ENCODE measurements at places on chromosomes 16 and 17. TPM values are rescaled to one million over a fixed set of nuclear protein-coding genes. Genes with fewer than 3 reads are reported as not detected.
A peak's percentile ranks its signal among the peaks of the same experiment; 100 is the strongest.

The CCDC200 gene
- polyA plus RNA-seq, result 6.1 TPM

The ACSM5 gene
- 0.16 TPM for polyA plus RNA-seq

The KRT15 gene
- polyA plus RNA-seq, result not detected

- DNase-seq, result no peak
- no peak overlapping the region for H3K4me3 ChIP-seq
- H3K36me3 ChIP-seq, result no peaks in the 10 kb centered on the region
Measured at GRCh38 chr17:77436481-77436880, 295.7 kb downstream of the SEC14L1 start.

DNA sequence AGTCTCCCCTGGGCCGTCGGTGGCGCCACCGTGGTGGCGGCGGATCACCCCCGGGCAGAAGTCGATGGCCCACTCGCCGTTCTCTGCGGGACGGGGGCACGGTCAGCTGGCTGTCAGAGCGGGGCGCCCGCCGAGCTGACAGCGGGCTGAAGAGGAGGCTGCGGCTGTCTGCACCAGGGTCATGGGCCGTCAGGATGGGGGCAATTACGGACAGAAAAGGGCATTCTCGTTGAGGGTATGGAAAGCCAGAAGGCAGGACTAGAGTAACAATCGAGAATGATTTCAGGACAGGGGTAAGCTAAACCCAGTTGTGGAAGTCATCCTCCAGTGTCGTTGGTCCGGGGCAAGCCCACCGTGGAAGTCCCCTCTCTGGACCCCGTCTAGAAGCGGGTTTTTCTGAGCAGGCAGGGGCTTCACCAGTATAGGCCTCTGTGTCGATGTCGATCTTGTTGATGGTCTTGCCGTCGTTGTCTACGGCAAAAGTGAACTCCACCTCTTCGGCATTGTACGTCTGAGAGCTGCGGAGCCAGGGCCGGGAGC, 1.7 kb downstream of the CHRNE start:
- DNase-seq, result no peak
- H3K4me1 ChIP-seq, result peaks cover 5% of the 10 kb centered on the region
- no peak overlapping the region for H3K27ac ChIP-seq
- H3K4me3 ChIP-seq, result no peak overlapping the region
- H3K27me3 ChIP-seq, result no peaks in the 10 kb centered on the region

DNA sequence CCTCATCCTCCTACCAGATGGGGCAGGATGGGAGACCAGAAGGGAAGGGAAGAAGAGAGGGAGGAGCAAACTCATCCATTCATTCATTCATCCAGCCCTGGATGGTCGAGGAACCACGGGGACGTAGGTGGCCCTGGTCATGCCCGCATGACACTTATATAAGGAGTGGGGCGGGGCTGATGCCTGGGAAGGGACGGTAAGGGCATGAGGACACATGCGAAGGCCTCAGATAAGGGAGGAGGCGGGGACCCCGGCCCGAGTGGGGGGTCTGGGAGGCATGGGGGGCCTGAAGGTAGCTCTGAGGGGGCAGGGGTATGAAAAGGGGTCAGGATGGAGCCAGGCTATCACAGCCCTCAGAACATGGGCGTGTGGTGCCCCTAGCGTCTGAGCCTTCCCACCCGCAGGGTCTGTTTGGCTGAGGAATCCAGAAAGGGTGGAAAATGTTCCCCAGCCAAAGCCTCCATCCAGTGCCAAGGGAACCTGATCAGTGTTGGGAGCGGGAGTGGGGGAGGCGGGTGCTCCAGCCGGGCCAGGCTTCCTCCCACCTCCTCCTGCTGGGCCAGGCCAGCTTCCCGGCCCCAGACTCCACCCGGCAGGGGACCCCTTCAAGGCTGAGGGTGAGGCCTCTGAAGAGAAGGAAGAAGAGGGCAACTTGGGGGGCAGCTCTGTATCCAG, 17.6 kb upstream of the CD79B start:
- H3K27ac ChIP-seq, result no peak overlapping the region
- H3K27me3 ChIP-seq, result no peaks in the 10 kb centered on the region
- H3K4me3 ChIP-seq, result no peak overlapping the region
- no peaks in the 10 kb centered on the region for H3K36me3 ChIP-seq

DNA sequence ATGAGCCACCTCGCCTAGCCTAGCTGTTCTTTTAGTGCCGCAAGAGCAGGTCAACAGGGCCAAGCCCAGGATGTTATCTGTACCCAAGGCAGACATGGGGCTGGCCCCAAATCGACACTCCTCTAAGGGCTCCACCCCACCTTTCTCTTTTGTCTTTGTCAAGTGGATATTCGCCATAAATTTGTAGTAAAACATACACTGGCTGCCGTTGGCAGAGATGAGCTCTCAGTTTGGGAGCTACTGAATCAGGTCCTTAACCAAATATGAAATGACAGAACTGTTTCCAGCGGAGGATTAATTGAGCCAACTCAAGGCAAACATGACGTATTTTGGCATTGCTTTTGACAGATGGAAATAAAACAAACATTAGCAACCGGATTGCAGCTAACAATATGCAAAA, 556.9 kb upstream of the CDH5 start:
- no peak overlapping the region for H3K27ac ChIP-seq
- H3K4me1 ChIP-seq, result no peaks in the 10 kb centered on the region
- H3K27me3 ChIP-seq, result no peaks in the 10 kb centered on the region
- no peak for DNase-seq

DNA sequence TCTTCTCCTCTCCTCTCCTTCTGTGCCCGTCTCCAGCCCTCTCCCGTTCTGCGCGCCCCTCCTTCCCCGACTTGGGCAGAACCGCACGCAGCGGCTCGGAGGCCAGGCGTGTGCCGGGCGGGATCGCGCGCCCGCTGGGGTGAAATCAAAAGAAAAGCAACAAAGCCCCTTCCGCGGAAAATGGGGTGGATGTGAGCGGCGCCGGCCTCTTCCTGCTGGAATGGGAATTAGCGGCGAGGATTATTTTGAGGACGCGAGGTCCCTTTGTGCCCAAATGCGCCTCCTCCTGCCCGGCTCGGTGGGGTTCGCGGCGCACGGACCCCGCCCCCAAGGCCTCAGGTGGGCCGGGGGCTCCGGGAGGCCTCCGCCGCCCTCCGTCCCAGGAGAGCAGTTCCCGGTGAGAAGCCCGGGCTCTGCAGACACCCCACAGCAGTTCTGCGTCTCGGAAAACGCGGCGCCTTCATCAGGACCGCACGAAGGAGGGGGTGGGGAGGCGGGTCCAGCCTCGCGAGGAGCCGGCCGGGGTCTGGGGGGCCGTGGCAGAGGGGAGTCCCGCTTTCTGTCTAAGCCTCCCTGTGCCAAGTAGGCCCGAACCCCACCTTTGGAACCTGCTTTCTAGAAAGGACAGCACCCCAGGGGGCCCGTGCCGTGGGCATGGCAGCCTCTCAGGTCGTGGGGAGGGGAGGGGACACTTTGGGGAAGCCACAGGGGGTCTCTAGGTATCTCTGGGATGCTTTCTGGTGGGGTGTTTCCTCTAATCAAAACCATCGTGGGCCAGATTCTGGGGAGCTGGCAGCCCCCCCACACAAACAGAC, 91.0 kb upstream of the CBX4 start:
- H3K27me3 ChIP-seq, result peaks cover 35% of the 10 kb centered on the region
- H3K4me1 ChIP-seq, result no peaks in the 10 kb centered on the region
- H3K27ac ChIP-seq, result no peak overlapping the region
- H3K4me3 ChIP-seq, result peak overlapping the region; percentile 28

DNA sequence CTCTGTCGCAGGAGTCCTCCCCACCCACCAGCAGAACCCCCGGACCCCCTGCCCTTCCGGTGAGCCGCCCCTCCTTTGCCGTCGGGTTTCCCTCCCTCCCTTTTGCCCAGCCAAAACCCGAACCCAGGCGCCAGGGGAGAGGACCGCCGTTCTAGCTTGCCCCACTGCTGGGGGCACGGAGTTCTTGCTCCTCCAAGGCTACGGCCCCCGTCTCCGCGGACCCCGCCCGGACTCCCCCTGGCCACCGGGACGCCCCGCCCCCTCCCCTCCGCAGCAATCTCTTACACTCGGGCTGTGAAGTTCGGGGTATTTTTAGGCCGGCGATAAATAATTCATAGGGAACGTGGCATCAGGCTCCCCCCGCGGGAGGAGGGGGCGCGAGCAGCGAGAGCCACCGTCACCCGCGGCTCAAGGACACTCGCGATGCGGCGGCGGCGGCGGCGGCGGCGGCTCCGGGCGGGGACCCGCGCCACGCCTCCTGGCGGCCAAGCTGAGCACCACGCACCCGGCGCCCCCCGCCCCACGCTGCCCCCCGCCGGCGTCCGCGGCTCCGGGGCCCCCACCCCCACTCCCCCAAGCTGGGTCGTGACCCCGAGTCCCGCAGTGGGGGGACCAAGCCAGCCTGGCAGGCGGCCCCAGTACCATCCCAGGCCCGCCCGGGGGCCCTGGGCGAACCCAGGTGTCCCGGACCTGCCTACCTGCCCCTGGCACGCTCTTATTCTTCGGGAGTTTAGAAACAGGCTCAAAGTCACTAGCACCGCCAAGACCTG, at the start of gene GRIN2C:
TSS of gene GRIN2C (minus strand) at position 427 of the 770 bp plus-strand sequence. CDS start 4,793 bp downstream, outside the sequence.
- H3K4me3 ChIP-seq, result peak within 1 kb of the TSS; percentile 43
- no peaks in the 10 kb centered on the region for H3K36me3 ChIP-seq
- H3K27me3 ChIP-seq, result peaks cover 73% of the 10 kb centered on the region

DNA sequence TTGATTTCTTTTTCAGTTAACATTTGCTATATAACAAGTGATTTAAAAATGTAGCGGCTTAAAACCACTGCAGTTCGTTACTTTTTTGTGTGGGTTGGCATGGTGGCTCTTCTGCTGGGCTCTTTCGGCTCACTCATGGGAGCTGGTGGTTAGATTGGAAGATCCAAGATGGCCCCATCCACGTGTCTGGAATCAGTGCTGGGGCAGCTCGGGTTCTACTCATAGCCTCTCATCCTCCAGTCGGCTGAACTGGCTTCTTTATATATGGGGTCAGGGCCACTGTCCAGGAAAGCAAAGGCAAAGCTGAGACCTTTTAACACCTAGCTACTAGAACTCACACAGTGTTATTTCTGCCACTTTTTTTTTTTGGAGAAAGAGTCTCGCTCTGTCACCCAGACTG, 73.8 kb downstream of the SNX29 start:
- H3K36me3 ChIP-seq, result no peaks in the 10 kb centered on the region
- H3K4me3 ChIP-seq, result no peak overlapping the region
- H3K27me3 ChIP-seq, result no peaks in the 10 kb centered on the region
- H3K4me1 ChIP-seq, result no peaks in the 10 kb centered on the region
- no peak overlapping the region for H3K27ac ChIP-seq

DNA sequence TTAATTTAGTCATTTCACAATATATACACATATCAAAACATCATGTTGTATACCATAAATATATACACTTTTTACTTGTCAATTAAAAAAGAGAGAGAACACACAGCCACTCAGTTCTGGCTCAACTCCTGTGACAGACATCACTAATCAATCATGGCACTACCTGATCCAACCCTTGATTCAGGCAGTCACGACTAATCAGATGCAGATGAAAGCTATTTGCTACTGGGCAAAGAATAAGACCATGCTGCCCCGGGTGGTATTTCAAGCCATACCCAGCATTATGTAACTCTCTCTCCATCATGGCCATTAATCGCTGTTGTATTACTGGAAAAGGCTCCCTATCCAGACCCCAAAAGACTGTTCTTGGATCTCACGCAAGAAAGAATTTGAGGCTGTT, 345.7 kb downstream of the HAPSTR1 start:
- H3K4me1 ChIP-seq, result no peaks in the 10 kb centered on the region
- no peak for DNase-seq
- no peak overlapping the region for H3K4me3 ChIP-seq
- no peak overlapping the region for H3K27ac ChIP-seq
- no peaks in the 10 kb centered on the region for H3K27me3 ChIP-seq
- no peaks in the 10 kb centered on the region for H3K36me3 ChIP-seq

DNA sequence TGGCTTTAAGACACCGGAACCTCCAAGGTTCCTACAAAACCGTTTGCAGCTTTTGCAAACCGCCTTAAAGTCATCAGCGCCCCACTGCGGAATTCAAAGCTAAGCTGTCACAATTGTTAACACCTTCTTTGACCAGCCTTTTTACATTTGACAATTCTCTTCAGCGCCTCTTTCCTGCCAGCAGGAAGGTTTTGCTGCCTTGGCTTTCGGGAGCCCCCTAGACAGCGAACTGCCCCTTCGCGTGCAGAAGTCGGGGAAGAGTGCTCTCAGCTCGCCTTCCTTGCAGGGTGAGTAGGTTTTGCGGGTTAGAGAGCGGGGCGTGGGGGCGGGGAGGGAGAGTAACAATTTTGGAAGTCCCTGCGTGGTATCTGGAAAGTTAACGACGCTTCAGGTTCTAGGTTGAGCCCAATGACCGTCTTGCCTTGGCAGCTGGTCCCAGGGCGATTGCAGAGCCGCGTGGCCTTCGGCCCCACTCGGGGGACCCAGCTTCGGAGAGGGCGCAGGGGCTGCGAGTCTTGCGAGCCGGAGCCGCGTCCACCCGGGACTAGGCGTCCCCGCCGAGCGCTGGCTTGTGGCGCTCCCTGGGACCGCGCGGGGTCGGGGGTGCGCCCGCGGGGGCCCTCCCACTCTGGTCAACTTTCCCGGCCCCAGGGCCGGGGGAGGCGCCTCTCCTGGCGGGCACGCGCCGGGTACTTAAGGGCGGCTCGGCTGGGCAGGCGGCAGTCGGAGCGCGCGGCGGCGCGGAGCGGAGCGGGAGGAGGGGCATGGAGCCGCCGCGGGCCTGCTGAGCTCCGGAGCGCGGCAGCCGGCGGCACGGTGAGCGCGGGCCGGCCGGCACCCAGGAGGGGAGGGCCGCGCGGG, at the start of gene HAS3:
TSS of gene HAS3 (plus strand) at position 153 of the 861 bp plus-strand sequence. CDS start 3,743 bp downstream, outside the sequence.
- H3K4me1 ChIP-seq, result no peaks in the 10 kb centered on the region
- no peaks in the 10 kb centered on the region for H3K36me3 ChIP-seq
- H3K4me3 ChIP-seq, result peak within 1 kb of the TSS; percentile 49
- no peak within 1 kb of the TSS for H3K27ac ChIP-seq

- no peaks in the 10 kb centered on the region for H3K4me1 ChIP-seq
- DNase-seq, result no peak
- H3K4me3 ChIP-seq, result no peak overlapping the region
- no peaks in the 10 kb centered on the region for H3K36me3 ChIP-seq
Measured at GRCh38 chr17:51435171-51435552, 174.8 kb downstream of the UTP18 start.

DNA sequence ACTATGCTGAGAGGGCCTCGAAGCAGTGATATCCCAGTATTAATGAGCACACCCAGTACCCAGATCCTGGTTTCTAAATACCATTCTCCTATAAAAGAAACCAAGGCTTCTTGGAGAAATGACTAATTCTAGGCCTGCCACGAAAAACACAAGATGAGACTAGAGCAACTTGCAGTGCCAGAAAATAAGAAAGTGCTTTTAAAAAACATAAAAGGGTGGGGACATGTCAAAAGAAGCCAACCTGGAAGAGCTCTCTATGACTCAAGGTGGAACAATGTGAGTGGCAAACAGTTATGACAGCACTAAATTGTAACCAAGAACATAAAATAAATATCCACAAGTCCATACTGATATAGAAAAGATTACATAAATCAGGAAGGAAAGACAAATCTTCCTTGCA, 153.2 kb upstream of the KCNJ18 start:
- H3K36me3 ChIP-seq, result no peaks in the 10 kb centered on the region
- no peak overlapping the region for H3K4me3 ChIP-seq
- no peaks in the 10 kb centered on the region for H3K4me1 ChIP-seq
- no peak for DNase-seq
- no peaks in the 10 kb centered on the region for H3K27me3 ChIP-seq
- H3K27ac ChIP-seq, result no peak overlapping the region

DNA sequence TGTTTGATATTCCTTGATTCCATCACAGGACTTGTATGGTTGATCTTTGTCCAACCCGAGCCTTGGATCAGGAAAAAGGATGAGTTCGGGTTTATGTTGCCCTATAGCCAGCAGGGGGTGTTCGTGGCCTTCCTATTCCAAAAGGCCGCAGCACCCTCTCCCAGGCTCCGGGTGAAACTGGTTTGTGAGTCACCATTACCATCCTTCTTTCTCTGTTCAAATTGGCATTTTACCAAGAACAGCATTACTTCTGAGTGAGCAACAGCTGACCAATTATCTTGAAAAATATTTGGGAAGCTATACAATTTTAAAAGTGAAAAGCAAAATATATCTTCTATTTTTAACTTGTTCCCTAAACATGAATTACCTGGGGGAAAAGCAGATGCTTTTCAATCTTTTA, 24.3 kb upstream of the KRT20 start:
- no peaks in the 10 kb centered on the region for H3K36me3 ChIP-seq
- peaks cover 52% of the 10 kb centered on the region for H3K27me3 ChIP-seq
- peaks cover 4% of the 10 kb centered on the region for H3K4me1 ChIP-seq
- H3K4me3 ChIP-seq, result no peak overlapping the region
- peak; percentile 96 for DNase-seq

Data from cardiac muscle cell (in vitro differentiated cells and primary cell).